ENCODE measurements at places on chromosomes 12 and 14.

GRCh38 chr12:12083688-12084087 lies 12.9 kb downstream of the BCL2L14 start:
- DNase-seq = no peak

DNA sequence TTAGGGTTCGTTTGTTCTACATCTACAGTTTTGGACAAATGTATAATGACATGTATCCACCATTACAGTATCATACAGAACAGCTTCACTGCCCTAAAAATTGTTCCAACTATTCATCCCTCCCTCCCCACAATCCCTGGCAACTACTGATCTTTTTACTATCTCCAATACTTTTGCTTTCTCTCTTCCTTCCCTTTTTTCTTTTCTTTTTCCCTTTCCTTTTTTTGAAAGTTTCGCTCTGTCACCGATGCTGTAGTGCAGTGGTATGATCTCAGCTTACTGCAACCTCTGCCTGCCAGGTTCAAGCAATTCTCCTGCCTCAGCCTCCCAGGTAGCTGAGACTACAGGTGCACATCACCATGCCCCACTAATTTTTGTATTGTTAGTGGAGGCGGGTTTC lies 2.6 kb upstream of the ACOT4 start:
- DNase-seq = no peak

- no peak for DNase-seq
Observed at GRCh38 chr12:16300122-16300521, 22.6 kb upstream of the SLC15A5 start.

GRCh38 chr12:41438854-41439541 lies 250.9 kb downstream of the PDZRN4 start:
- no peak for DNase-seq

DNA sequence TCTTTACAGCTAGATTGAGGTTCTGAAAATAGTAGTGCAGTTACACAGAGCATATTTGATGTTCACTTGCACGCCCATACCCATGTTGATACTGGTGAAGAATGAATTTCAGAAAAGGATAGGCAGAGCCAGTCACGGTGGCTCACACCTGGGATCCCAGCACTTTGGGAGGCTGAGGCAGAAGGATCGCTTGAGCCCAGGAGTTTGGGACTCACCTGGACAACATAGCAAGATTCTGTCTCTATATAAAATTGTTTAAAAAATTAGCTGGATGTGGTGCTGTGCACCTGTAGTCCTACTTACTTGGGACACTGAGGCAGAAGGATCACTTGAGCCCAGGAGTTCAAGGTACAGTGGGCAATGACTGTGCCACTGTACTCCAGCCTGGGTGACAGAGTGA lies 56.6 kb downstream of the MDM2 start:
- no peak for DNase-seq

DNA sequence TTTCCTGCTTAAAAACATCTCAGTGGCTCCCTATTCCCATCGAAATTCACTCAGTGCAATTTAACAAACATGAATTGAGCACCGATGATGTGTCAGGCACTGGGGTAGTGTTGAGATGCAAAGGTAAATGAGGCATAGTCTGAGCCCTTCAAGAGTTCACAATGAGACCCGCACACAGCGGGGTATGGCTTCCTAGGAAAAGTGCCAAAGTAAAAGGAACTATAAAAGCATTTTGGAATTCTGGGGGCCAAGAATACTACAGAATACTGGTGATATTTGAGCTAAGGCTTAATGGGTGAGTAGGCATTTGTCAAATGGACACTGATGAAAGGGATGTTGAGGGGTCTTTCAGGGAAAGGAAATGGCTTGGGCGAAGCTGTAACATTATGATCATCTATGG lies 315.4 kb downstream of the DPF3 start:
- DNase-seq = no peak

Measured in stimulated activated naive CD8-positive, alpha-beta T cell treated with anti-CD3 and anti-CD28 coated beads, Interleukin-15, Interleukin-2, amounts not matched to agents 100 U/mL and 50 U/mL, for 24 hours (primary cell).